Stimulated activated CD8-positive, alpha-beta memory T cell treated with anti-CD3 and anti-CD28 coated beads, Interleukin-7, amount 100 ng/mL, for 4 hours (primary cell): ENCODE measurements at places on chromosomes 2 and 18.

DNA sequence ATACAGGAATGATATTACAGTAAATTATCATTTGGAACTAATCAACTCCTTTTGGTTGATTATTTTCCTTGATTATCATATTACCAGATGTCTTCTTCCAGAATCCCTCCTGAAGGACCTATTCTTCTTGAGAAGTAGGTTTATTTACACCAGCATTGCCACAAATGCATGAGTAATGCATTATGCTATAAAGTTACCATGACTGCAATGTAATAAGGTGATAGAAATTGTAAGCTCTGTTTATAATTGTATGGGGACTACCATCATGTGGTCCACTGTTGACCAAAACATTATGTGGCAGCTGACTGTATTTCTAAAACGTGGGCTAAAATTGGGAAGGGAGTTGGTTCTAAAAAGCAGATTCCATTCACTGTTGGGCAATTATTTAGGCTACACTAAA is 602.2 kb downstream of the NYAP2 start:
- no peak for DNase-seq

DNA sequence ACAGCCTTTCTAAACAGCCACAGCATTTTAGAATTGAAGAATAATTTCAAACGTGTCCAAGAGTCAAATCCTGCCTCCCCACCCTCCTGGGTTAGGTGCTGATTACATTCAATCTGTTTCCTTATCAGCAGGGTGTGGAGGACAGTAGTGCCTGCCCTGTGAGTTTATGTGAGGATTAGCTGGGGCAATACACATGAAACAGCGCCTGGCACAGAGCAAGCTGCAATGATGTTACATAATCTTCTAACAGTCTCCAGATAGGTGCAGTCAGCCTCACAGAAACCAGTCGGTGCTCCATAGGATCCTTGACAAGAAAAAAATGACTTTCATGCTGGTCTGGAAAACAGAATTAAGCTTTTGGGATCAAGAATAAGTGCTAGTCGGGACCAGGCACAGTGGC is 91.7 kb upstream of the ITGA6 start:
- no peak for DNase-seq

DNA sequence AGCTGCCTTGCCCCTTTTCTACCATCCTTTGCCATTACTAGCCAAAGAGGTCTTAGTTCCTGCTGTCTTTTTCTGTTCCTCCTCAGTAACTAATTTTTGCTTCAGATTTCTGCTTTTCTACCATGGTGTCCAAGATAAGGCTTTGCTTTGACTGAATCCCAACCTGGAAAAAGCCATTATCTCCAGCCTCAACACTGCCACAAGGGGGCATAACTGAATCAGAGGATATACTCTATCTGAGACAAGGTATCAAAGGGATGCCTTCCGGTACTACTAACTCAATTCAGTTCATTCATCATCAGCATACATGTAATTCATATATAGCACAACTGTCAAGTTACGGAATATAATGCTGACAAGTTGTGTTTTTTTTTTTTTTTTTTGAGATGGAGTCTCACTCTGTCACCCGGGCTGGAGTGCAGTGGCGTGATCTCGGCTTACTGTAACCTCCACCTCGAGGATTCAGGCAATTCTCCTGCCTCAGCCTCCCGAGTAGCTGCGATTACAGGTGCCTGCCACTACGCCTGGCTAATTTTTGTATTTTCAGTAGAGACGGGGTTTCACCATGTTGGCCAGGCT is 11.4 kb downstream of the OSGEPL1 start:
- no peak for DNase-seq

GRCh38 chr2:155755481-155755880 is 577.0 kb downstream of the NR4A2 start:
- no peak for DNase-seq

- no peak for DNase-seq
These were observed 104.5 kb upstream of the KLHL14 start for GRCh38 chr18:32877371-32877770.

DNA sequence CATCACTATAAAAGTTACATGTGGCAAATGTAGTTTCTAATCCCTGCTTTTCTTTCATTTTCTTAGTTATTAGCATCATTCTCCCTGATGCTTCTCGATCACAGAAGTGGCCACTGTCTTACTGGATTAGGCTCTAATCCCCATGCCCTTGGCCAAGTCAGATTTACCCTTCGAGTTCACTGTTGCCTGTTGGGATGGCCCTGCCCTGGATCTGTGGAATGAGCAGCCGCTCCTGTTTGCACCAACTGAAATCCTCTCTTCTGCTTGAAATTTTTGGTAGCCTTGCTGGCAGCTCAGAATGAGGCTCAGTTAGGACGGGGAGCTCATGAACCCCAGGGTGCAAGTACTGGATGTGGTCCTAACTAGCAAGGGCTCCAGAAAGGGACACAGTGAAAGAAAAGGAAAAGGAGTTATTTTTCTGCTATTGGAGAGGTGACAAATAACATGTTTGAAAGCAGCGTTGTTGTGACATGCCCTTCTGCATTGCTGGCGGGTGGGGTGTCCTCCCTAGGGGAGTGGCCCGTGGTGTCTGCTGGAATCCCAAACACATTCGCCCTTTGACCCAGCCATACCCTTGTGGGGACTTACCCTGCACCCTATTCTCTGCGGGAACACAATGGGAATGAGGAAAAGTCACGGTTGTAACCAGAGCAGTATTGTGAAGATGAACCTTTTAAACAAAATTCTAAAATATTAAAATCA is 34.5 kb downstream of the RBFA start:
- DNase-seq, result no peak

- no peak for DNase-seq
These were observed 245.8 kb downstream of the TMX3 start for GRCh38 chr18:68469049-68469625.
